Astrocyte (in vitro differentiated cells and primary cell): ENCODE measurements at places on chromosomes 5 and 9. TPM values are rescaled to one million over a fixed set of nuclear protein-coding genes. Genes with fewer than 3 reads are reported as not detected.
A peak's percentile ranks its signal among the peaks of the same experiment; 100 is the strongest.

DNA sequence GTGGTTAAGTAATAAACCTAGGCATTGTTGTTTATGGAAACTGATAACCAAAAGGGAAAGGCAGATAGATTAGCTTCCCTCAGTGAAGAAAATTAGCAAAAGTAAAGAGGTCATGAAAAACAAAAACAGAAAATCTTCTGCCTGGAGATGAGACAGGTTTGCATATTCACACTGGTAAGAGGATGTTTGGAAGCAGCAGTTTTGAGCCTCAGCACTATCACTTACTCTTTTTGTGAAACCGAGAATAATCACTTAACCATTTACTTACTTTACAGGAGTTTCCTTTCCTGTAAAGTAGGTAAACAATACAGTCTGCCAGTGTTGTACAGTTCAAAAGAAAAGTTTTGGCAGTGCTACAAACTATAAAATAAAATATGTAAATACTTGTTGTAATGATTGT, 35.5 kb upstream of the EMB start:
- no peaks in the 10 kb centered on the region for H3K4me1 ChIP-seq
- no peak overlapping the region for H3K27ac ChIP-seq
- DNase-seq: no peak
- no peak overlapping the region for H3K4me3 ChIP-seq
- H3K27me3 ChIP-seq: no peaks in the 10 kb centered on the region
- H3K36me3 ChIP-seq: no peaks in the 10 kb centered on the region

- peaks cover 10% of the 10 kb centered on the region for H3K4me1 ChIP-seq
- no peaks in the 10 kb centered on the region for H3K27me3 ChIP-seq
- H3K4me3 ChIP-seq: no peak overlapping the region
- peaks cover 2% of the 10 kb centered on the region for H3K36me3 ChIP-seq
- no peak for DNase-seq
Measured at GRCh38 chr9:126335837-126336735, 9.5 kb downstream of the MVB12B start.

DNA sequence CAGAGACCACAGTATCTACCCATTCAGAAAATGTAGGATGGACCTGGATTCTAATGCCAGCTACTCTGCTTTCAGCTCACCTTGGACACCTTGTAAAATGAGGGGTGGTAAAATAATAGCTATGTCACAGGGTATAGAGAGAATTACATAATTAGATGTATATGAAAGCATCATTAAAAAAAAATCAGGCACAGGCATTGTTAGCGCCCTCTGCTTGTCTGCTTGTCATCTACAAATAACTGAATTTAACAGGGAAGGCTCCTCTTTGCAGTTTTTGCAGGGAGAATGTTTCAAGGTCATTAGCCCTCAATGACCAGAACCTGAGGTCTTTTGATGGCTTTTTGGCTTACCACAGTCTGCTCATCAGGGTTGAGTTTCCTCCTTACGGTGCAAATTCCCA, 58.0 kb downstream of the GPR21 start:
- H3K27ac ChIP-seq: no peak overlapping the region
- no peak for DNase-seq
- H3K4me3 ChIP-seq: no peak overlapping the region
- no peaks in the 10 kb centered on the region for H3K27me3 ChIP-seq

- H3K27ac ChIP-seq: no peak overlapping the region
- H3K27me3 ChIP-seq: no peaks in the 10 kb centered on the region
- H3K4me3 ChIP-seq: no peak overlapping the region
- peaks cover 21% of the 10 kb centered on the region for H3K4me1 ChIP-seq
- H3K36me3 ChIP-seq: peaks cover 2% of the 10 kb centered on the region
- no peak for DNase-seq
Measured at GRCh38 chr5:1526190-1526631, 2.5 kb upstream of the LPCAT1 start.

- peak overlapping the region; percentile 72 for H3K27ac ChIP-seq
- no peak overlapping the region for H3K4me3 ChIP-seq
- H3K27me3 ChIP-seq: no peaks in the 10 kb centered on the region
Measured at GRCh38 chr9:91131433-91131839, 230.3 kb downstream of the AUH start.

DNA sequence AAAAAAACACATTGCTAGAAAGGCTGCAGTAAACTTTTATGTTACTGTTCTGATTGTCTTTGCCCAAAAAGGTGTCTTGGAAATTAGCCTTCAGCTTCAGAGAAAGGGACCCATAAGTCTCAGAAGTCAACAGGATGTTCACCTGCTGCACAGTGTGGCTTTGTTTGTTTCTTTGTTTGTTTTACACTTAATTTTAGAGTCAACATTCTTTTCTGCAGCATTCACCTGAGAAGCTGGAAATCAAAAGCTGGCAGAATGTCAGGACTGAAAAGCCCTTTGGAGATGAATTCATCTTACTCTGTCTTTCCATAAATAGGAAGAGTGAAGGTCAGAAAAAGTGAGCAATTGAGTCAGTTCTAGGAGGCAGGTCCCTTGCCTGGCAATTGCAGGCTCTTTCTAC, 170.0 kb downstream of the PAPPA start:
- no peaks in the 10 kb centered on the region for H3K36me3 ChIP-seq
- DNase-seq: no peak
- H3K27me3 ChIP-seq: peaks cover 4% of the 10 kb centered on the region
- no peak overlapping the region for H3K27ac ChIP-seq
- no peak overlapping the region for H3K4me3 ChIP-seq

DNA sequence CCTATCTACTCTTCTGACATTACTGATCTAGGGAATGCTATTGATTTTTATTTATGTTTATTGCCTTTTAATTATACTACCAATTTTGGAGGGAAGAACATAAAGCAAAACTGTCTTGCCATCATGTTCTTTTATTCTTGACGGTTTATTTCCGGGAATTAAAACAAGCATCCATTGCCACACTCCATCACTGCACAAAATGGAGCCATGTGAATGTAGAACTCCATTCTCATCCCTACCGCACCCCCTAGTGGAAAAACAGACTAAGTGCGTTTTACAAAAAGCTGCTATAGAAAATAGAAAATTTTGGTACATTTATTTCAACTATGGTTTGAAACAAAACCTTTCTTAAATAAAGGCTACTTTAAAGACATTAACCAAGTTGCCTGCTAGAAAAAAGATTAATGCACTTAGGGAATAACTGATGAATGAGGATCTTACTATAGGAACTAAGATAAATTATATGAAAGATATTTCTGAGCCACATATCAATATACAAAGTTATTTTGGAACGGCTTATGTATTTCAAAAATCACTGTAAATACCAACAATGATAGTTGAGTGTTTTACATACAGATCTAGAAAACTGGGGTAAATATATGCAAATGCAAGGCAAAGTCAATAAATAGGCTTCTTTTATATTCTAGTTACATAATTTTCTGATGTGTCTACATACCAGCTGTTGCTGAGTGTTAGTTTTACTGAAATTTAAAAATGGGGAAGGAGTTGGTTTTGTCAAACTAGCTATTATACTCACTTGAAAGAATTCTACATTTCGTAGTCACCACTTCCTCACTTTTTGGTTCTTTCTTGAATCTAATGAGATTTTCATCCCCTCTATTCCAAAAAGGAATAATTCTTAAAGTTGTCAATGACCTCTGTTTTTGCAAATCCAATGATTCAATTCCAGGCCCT, 26.5 kb downstream of the OXCT1 start:
- H3K4me3 ChIP-seq: no peak overlapping the region
- H3K27ac ChIP-seq: no peak overlapping the region
- peaks cover 3% of the 10 kb centered on the region for H3K36me3 ChIP-seq
- no peaks in the 10 kb centered on the region for H3K27me3 ChIP-seq
- H3K4me1 ChIP-seq: no peaks in the 10 kb centered on the region

DNA sequence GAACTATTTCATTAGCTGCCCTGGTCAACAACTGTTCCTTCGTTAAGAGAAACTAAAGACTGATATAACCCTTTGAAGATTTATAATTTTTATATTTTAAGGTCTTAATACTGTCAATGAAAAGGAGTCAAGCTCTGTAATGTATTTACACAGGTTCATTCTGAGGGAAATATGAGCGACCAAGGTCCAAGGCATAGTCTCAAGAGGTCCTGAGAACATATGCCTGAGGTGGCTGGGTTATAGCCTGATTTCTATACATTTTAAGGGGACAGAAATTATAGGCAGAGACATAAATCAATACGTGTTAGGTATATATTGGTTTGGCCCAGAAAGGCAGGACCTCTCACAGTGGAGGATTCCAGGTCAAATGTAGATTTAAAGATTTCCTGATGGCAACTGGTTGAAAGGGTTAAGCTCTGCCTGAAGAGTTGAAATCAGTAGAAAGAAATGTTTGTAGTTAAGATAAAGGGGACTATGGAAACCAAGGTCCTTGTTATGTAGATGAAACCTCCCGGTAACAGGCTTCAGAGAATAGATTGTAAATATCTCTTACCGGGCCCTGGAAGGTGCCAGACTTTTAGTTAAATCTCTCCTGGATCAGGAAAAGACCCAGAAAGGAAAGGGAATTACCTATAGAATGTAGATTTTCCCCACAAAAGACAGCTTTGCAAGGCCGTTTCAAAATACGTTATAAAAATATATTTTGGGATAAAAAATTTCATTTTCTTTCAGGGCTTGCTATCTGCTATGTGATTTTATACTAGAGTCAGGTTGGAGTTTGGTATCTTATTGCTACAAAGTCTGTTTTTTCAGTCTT, 107.3 kb upstream of the PRLR start:
- no peak overlapping the region for H3K27ac ChIP-seq
- H3K36me3 ChIP-seq: no peaks in the 10 kb centered on the region
- no peak for DNase-seq
- no peaks in the 10 kb centered on the region for H3K27me3 ChIP-seq

GRCh38 chr5:145743396-145744061, 91.6 kb downstream of the PRELID2 start:
- no peak overlapping the region for H3K4me3 ChIP-seq
- H3K4me1 ChIP-seq: no peaks in the 10 kb centered on the region
- no peaks in the 10 kb centered on the region for H3K27me3 ChIP-seq
- no peaks in the 10 kb centered on the region for H3K36me3 ChIP-seq
- H3K27ac ChIP-seq: no peak overlapping the region
- no peak for DNase-seq

- H3K4me1 ChIP-seq: peaks cover 3% of the 10 kb centered on the region
- no peak for DNase-seq
- no peak overlapping the region for H3K4me3 ChIP-seq
- H3K36me3 ChIP-seq: no peaks in the 10 kb centered on the region
- H3K27me3 ChIP-seq: peaks cover 5% of the 10 kb centered on the region
Measured at GRCh38 chr5:55030220-55030619, 6.2 kb downstream of the GZMK start.

DNA sequence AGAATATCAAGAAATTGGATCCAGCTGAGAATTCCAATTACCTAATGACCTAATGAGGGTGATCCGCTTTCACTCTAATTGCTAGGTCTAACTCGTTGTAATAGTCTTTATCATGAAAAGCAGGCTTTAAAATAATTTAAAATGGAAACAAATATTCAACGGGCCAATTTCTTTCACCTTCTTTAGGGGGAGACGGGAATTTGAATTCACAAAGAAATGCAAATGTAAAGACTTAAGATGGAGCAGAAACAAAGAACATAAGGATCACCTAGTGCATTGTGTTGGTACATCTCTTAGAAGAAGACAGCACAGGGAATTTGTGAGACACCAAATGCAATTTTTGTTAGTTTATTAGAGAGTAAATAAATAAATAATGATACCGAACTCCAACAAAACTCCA, 1.5 kb upstream of the KCNN2 start:
- no peak overlapping the region for H3K4me3 ChIP-seq
- H3K27me3 ChIP-seq: peaks cover 43% of the 10 kb centered on the region
- DNase-seq: no peak
- H3K36me3 ChIP-seq: no peaks in the 10 kb centered on the region

DNA sequence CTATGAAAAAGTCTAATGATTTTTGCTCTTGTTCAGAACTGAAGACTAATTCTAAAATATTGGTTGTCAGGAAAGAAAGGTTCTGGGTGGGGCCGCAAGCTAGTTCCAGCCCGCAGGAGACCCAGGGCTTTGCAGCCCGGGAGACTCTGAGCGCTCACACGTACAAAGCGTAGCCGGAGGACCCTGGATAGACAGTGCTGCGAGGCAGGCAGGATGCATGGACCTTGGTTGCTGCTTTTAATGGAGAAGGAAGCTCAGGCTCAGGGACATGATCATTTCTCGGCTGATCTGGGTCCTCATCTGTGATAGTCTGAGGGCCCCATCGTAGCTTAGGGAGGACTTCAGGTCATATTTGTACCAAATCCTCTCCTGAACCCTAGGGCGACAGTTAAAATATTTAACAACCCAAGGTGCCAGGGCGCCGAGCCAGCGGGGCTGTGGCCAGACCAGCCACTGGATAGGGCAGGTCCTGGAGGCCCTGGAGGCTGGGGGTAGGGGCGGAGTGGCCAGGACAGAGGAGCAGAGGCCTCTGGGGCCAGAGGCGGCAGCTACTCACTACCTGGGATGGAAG, 70.1 kb upstream of the UNC5A start:
- H3K27ac ChIP-seq: no peak overlapping the region
- H3K4me3 ChIP-seq: no peak overlapping the region
- no peak for DNase-seq
- no peaks in the 10 kb centered on the region for H3K4me1 ChIP-seq
- H3K27me3 ChIP-seq: peaks cover 60% of the 10 kb centered on the region

- H3K36me3 ChIP-seq: no peaks in the 10 kb centered on the region
- H3K4me1 ChIP-seq: no peaks in the 10 kb centered on the region
- H3K4me3 ChIP-seq: no peak overlapping the region
- DNase-seq: no peak
- no peak overlapping the region for H3K27ac ChIP-seq
Measured at GRCh38 chr5:79081779-79082178, 12.2 kb downstream of the BHMT2 start.

DNA sequence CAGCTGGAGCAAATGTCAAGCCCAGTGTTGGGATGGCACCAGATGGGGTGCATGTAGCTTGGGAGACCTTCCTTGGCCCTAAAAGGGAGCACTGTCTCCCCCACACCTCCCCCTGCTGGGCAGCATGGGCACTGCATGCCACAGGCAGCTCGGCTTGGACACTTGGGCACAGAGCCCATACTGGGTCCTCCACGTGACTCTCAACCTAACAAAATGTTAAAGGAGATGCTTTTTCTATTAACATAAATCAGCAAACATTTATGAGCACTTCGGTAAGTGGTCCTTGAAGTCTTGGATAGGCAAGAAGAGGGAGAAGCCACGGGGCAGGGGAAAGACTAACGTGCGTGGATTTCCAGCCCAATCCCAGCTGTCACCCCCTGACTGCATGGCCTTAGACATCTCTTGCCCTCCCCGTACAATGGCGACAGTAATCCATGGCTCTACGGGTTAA, 23.9 kb upstream of the MAPK9 start:
- no peak overlapping the region for H3K27ac ChIP-seq
- no peak for DNase-seq
- H3K4me3 ChIP-seq: no peak overlapping the region
- H3K4me1 ChIP-seq: no peaks in the 10 kb centered on the region
- H3K36me3 ChIP-seq: peaks cover 37% of the 10 kb centered on the region
- H3K27me3 ChIP-seq: no peaks in the 10 kb centered on the region

Gene HABP4
- 18.1 and 20.1 TPM in 2 replicates for total RNA-seq

Gene ENC1
- total RNA-seq: 363 and 389 TPM in 2 replicates

Gene SLC34A1
- not detected in 2 replicates for total RNA-seq

Gene FOXD4L6
- 0.18 TPM in 1 of 2 replicates, not detected in the other for total RNA-seq

Gene TNFSF15
- 4.2 and 10.3 TPM in 2 replicates for total RNA-seq

Gene SLC22A4
- total RNA-seq: 4.1 and 4.5 TPM in 2 replicates

Gene FAM163B
- total RNA-seq: not detected in 2 replicates

Gene PDZD2
- total RNA-seq: 6.5 and 10.3 TPM in 2 replicates
